ENCODE measurements at places on chromosomes 1 and 21. TPM values are rescaled to one million over a fixed set of nuclear protein-coding genes. Genes with fewer than 3 reads are reported as not detected.

COA7 gene
- 11.9 TPM for total RNA-seq

RPE65 gene
- not detected for total RNA-seq

CASQ1 gene
- total RNA-seq, result not detected

SELENON gene
- 81.0 TPM for total RNA-seq

CA14 gene
- not detected for total RNA-seq

NPL gene
- total RNA-seq, result 1.1 TPM

FCGR3B gene
- total RNA-seq, result not detected

TBX19 gene
- total RNA-seq, result 0.69 TPM

PCSK9 gene
- total RNA-seq, result 0.33 TPM

CSMD2 gene
- total RNA-seq, result under 0.01 TPM

PRRC2C gene
- total RNA-seq, result 65.2 TPM

RAP1GAP gene
- not detected for total RNA-seq

LPGAT1 gene
- total RNA-seq, result 25.5 TPM

SH2D2A gene
- total RNA-seq, result 0.33 TPM

CHIA gene
- total RNA-seq, result not detected

ANGPTL1 gene
- not detected for total RNA-seq

TRIM46 gene
- total RNA-seq, result 1.4 TPM

CCDC27 gene
- not detected for total RNA-seq

ADAMTSL4 gene
- 0.40 TPM for total RNA-seq

LINGO4 gene
- total RNA-seq, result not detected

PROK1 gene
- not detected for total RNA-seq

MEGF6 gene
- total RNA-seq, result 16.2 TPM

EVI5 gene
- 6.9 TPM for total RNA-seq

LRRC41 gene
- 66.9 TPM for total RNA-seq

KRTAP19-1 gene
- total RNA-seq, result not detected

ETV3L gene
- total RNA-seq, result not detected

SPRR2F gene
- not detected for total RNA-seq

BARHL2 gene
- total RNA-seq, result not detected

CCDC181 gene
- not detected for total RNA-seq

Data from mammary microvascular endothelial cell (primary cell).